ENCODE measurements at places on chromosomes 2 and 18. TPM values are rescaled to one million over a fixed set of nuclear protein-coding genes. Genes with fewer than 3 reads are reported as not detected.

Gene GCG
- not detected for total RNA-seq

Gene SERPINB10
- total RNA-seq, result not detected

Gene ERFE
- 8.0 TPM for total RNA-seq

Gene PROKR1
- total RNA-seq, result not detected

Gene ADAM23
- 10.3 TPM for total RNA-seq

Gene LOXHD1
- total RNA-seq, result not detected

Gene METTL21A
- total RNA-seq, result 29.1 TPM

Gene FAP
- total RNA-seq, result not detected

Gene SERPINB3
- total RNA-seq, result 0.26 TPM

Gene ZAP70
- total RNA-seq, result 0.06 TPM

Gene GPR45
- total RNA-seq, result not detected

Gene SKOR2
- not detected for total RNA-seq

Gene WIPF1
- total RNA-seq, result 19.3 TPM

Gene OSBPL1A
- 9.9 TPM for total RNA-seq

Gene AQP12A
- total RNA-seq, result not detected

Gene TBR1
- total RNA-seq, result not detected

Gene ACVR1C
- not detected for total RNA-seq

Gene DLX1
- total RNA-seq, result 3.5 TPM

Measured in A549 treated with CpdA at 1 μM for 4 hours (cell line).